Thyroid gland (tissue), 4 donors: ENCODE measurements at places on chromosomes 5 and 9.

DNA sequence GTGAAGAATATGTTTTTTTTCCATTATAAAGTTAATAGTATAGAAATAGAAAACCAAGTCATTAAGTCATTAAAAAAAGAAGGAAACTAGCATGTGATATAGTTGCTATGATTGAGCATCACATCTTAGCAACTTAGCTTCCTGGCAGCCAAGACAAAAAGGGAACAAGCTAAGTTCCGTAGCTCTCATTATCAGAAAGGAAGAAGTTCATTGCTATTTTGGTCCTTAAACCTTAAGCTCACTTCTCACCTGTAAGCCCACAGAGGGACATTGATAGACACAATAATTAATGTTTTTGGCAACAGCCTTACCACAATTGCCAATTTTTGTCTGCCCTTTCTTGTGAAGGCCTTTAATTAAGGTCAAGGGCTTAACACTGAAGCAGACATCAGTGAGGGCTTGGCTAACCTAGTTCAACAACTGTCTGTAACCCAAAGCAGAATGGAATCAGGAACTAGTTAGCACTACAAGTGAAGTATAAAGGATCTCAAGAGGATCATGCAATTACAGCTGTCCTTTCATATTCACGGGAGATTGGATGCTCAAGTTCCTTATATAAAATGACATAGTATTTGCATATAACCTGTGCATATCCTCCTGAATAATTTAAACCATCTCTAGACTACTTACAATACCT is 24.0 kb upstream of the KLF4 start:
- DNase-seq = no peak

DNA sequence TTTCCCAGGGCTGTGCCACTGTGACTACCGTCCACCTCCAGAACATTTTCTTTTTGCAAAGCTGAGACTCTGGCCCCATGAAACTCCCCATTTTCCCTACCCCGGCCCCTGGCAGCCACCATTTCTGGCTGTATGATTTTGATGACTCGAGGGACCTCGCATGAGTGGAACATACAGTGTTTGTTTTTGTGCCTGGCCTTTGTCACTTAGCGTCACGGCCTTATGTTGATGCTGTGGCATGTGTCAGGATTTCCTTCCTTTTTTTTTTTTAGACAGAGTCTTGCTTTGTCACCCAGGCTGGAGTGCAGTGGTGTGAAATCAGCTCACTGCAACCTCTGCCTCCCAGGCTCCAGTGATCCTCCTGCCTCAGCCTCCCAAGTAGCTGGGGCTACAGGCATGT is 42.7 kb downstream of the ASS1 start:
- no peak for DNase-seq

DNA sequence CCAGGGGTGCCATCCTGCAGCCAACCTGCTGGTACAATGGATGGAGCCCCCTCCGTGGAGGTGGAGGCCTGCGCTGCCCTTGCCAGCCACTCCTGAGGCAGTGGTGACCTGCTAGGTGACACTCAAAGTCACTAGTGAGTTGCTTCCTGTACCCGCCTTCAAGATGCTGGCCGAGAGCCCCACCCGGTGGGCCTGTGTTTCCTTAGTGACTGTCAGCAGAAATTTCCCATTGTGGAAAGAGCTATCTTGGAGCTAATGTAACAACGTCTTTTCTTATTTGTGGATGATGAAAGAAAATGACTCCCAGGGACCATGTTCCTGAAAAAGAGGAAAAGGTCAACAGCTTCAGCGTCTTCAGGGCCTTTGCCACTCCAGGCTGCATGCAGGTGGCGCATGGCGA is 117.0 kb upstream of the BOD1 start:
- DNase-seq = no peak

- DNase-seq = no peak
Observed at GRCh38 chr5:10046676-10047075, 203.0 kb downstream of the ATPSCKMT start.

GRCh38 chr9:131053896-131054295 is 42.4 kb upstream of the AIF1L start:
- DNase-seq = no peak

- DNase-seq = no peak
Observed at GRCh38 chr5:127344931-127345330, 54.3 kb downstream of the MEGF10 start.

GRCh38 chr5:112779531-112779930 is 41.8 kb downstream of the APC start:
- no peak for DNase-seq

- no peak for DNase-seq
Observed at GRCh38 chr9:133494636-133495326, 15.9 kb upstream of the SLC2A6 start.

- DNase-seq = peak; percentile 70
Observed at GRCh38 chr5:1167728-1168709, 33.4 kb upstream of the SLC6A19 start.

- DNase-seq = no peak
Observed at GRCh38 chr5:121164632-121165031, 687.0 kb upstream of the FTMT start.

DNA sequence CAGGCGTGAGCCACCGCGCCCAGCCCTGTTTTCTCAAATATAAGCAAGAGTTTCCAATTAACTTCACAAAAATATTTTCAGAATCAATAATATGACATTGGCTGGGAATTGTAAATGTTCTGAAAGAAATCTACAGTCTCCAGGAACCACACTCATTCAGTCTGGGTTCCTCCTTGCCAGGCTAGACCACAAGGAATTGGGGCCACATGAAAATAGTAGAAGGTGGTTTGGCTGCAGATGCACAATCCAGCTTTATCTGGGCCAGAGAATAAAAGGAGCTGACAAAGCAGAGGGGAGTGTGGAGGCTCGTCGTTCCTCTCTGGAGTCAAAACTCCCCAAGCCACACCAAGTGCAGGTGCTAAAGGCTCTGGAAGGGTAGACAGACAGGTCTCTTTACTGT is 92.0 kb upstream of the OSMR start:
- DNase-seq = no peak

DNA sequence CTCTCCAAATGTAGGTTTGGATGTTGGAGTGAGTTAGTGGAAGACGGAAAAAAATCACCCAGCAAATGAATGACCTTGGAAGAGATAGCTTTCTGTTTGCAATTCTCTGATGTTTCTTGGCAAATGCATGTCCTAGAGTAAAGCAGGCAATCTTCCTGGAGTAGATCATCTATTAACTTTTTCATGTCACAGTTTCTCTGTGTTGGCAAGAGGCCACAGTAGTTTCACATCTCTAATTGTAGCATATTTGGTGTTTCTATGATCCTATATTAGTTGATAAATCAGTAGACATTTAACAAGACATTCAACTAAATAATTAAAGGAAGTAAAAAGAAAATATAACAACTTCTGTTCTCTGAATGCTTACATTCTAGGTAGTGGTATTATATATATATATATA is 138.2 kb upstream of the MINAR2 start:
- no peak for DNase-seq

DNA sequence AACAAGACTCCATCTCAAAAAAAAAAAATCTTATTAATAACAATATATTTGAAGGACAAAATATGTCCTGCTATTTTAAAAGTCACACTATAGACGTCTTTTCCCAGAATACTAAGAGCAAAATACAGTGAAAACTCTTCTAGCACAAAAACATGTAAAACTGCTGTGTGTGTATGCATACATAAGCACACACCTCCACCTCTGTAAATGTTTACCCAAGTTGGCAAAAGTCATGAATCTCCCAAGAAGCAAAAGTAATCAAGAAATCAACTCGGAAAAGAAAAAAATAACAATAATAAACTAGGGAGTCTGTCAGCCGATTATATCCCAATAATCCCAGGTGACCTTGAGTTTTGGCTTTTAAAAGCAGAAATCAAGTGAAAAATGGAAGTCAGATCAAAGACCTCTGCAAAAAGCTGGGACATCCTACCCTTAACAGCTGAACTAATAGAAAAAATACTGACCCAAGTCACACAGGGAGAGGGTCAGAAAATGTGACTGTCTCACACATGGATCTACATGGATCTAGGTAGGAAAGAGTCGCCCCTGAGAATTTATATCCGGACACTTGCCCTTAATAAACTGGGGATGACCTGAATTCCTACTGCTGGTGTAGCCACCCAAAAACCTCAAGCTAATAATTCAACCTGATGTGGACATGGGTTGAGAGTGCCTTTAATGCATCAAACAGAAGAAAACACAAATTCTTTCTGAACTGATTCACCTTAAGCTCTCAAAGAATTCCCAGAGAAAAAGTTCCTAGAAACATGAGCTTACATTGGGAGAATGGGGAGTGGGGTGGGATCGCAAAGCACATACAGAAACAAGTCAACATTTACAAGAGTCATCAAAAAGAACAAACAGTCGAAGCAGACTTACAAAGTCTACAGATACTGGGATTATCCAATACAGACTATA is 29.9 kb downstream of the LPAR1 start:
- DNase-seq = no peak

- peak; percentile 47 for DNase-seq
Observed at GRCh38 chr5:134878403-134878802, 4.2 kb downstream of the TXNDC15 start.

DNA sequence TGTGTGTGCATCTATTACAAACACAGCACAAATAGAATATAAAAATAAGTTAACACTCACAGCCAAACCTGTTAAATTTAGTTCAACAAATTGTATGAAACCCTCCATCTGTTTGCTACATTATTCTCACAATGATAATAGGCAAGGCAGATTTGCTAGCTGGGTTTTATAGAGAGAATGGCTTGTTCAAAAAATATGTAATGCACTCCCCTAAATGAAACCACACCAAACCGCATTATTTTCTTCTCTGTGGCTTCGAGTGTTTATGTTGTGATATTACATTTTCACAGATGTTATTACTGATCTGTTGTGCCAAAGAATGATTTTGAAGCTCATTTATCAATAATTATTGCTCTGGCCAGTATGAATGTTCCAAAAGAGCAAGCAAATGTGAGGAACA is 92.9 kb downstream of the SPATA31D1 start:
- no peak for DNase-seq

DNA sequence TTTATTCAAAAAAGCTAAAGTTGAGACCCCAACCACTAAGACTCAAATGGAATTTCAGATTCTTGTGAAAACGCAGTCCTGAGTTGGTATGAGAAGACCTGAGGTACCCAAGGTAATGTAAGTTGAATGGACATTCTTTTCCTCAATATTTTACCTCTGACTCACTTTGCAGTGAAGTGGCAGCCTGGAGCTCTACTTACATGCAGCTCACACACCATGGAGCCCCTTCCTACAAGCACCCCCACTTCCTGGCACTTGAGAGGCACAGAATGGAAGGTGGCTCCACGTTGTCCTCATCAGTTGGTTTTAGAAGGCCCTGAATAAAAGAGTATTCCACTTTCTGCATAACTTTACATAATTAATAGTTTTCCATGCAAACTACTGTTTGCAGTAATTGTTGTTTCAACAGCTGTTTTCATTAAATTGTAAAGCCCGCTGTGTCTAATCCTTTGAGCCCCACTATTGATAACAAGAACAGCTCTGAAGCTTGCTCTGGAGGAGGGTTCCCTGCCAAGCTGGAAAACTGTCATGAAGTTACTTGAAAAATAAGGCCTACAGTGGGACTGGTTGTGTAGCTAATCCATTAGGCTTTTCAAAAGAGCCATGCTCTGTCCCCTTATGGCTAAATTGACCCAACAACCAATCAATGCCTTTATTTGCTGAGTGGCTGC is 102.2 kb upstream of the SPATA31D4 start:
- DNase-seq = no peak

DNA sequence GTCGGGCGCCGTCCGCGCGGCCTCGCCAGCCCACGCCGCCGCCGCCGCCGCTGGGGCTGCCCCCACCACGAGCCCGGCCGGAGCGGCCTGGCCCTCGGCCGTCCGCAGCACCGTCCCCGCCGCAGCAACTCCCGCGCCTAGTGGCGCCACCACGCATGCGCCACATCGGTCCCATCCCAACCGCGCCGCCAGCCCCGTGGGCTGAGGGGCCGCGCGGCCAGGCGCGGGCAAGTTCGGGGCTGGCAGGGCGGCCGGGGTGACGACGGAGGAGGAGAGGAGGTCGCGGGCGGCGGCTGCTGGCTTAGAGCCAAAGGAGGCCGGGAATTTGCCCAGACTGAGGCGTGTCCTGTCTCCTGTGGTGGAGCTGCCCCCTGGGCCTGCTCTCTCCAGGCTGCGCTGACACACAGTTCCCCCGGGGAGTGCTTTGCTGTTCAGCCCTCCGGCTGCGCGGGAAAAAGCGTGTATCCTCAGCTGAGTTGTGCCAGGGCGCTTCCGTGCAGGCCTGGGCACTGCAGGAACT is at the start of gene TUSC1:
Gene TUSC1 (minus strand): TSS at position 298 of the 520 bp plus-strand sequence. CDS start 132 bp downstream, at position 166.
- peak; percentile 84 for DNase-seq

GRCh38 chr5:95631991-95632675 is 12.2 kb downstream of the GPR150 start:
- peak; percentile 8 for DNase-seq

DNA sequence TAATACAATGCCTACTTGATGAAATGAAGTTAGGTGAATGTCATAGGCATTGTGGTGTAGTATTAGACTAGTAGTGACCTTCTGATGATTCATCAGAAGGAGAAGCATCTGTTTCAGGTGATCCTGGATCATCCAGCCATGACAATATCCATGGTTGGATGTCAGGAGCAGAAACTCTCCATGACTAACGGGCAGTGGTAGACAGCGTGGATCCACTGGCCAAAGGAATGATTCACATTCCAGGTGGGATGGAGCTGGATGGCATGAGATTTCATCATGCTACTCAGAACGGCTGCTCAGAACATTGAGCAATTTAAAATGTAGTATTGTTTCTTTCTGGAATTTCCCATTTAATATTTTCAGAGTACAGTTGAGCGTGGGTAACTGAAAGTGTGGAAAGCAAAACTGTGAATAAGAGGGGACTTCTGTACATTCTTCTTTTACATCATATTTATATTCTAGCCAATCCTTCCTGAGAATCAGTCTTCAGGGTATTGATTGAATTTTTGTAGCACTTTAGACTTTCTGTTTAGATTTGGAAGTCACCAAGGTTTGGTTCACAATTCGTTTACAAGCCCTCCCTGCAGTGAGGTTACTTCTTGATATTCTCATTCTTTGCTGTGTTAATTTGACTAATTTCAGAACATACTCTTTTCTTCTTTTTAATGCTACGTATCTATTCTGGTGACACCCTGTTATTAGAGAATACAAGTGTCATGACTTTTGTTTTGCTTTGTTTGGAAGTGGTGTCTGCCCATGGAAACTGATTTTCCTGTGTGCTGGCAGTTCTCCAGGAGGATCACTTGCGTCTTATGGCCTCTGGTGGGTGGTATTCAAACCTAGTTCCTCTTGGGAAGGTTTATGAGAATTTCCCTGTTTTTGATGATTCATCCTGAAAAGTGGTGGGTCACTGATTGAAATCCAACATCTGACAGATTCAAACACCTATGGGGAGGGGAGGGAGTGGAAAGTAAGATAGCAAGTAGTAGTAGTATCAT is 12.2 kb upstream of the CLINT1 start:
- no peak for DNase-seq

- no peak for DNase-seq
Observed at GRCh38 chr5:178339272-178339671, 106.7 kb upstream of the PHYKPL start.

GRCh38 chr9:33186457-33187168 is 19.5 kb upstream of the B4GALT1 start:
- DNase-seq = no peak

GRCh38 chr5:109309326-109310063 is 100.3 kb downstream of the PJA2 start:
- DNase-seq = no peak

- DNase-seq = no peak
Observed at GRCh38 chr5:9467199-9468059, 78.4 kb downstream of the SEMA5A start.

GRCh38 chr5:14011089-14012020 is 66.9 kb upstream of the DNAH5 start:
- DNase-seq = peak; percentile 94

GRCh38 chr9:37574241-37574721 is 1.9 kb downstream of the FBXO10 start:
- DNase-seq = no peak
